ENCODE measurements at places on chromosomes 4 and X. TPM values are rescaled to one million over a fixed set of nuclear protein-coding genes. Genes with fewer than 3 reads are reported as not detected.

- H3K27me3 ChIP-seq, result no peaks in the 10 kb centered on the region
These were observed 35.5 kb downstream of the NWD2 start for GRCh38 chr4:37279894-37280592.

GRCh38 chrX:133959972-133960371 lies 25.4 kb downstream of the GPC3 start:
- peak overlapping the region; percentile 12 for H3K27ac ChIP-seq
- no peaks in the 10 kb centered on the region for H3K36me3 ChIP-seq
- H3K4me1 ChIP-seq, result peaks cover 5% of the 10 kb centered on the region
- peaks cover 31% of the 10 kb centered on the region for H3K27me3 ChIP-seq
- no peak overlapping the region for H3K4me3 ChIP-seq

Gene WAS
- total RNA-seq, result 81.4 TPM

DNA sequence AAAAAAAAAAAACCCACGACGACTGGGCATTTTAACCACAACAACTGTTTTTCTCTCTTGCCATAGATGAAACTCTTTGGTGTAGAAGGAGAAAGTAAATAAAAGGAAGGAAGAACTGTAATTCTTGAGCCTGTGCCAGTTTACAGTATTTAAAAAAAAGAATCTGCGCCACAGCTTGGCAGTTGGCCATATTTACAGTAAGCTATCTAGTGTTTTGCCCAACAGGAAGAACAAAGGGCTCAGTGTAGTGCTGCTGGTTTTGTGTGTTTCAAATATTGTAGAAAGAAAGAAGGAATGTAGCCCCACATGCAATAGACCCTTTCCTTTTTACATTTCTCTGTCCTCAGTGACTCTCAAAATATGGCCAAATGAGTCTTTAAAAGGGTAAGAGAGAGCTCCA lies 66.1 kb downstream of the NR3C2 start:
- no peak for DNase-seq
- H3K4me3 ChIP-seq, result peak overlapping the region; percentile 58
- peak overlapping the region; percentile 97 for H3K27ac ChIP-seq
- H3K4me1 ChIP-seq, result peaks cover 15% of the 10 kb centered on the region

GRCh38 chrX:74023203-74023602 lies 280.8 kb upstream of the ZCCHC13 start:
- H3K27ac ChIP-seq, result no peak overlapping the region
- H3K4me3 ChIP-seq, result no peak overlapping the region
- no peak for DNase-seq
- H3K4me1 ChIP-seq, result no peaks in the 10 kb centered on the region
- peaks cover 3% of the 10 kb centered on the region for H3K36me3 ChIP-seq

GRCh38 chr4:88537709-88538108 lies 14.1 kb upstream of the PYURF start:
- H3K4me1 ChIP-seq, result peaks cover 32% of the 10 kb centered on the region
- no peaks in the 10 kb centered on the region for H3K36me3 ChIP-seq
- no peak overlapping the region for H3K4me3 ChIP-seq
- no peak overlapping the region for H3K27ac ChIP-seq
- no peaks in the 10 kb centered on the region for H3K27me3 ChIP-seq

GRCh38 chr4:24932515-24933225 lies 19.8 kb upstream of the CCDC149 start:
- H3K27ac ChIP-seq, result no peak overlapping the region
- H3K36me3 ChIP-seq, result peaks cover 4% of the 10 kb centered on the region
- no peaks in the 10 kb centered on the region for H3K4me1 ChIP-seq
- H3K4me3 ChIP-seq, result no peak overlapping the region

- no peak overlapping the region for H3K27ac ChIP-seq
- H3K27me3 ChIP-seq, result peaks cover 10% of the 10 kb centered on the region
- no peaks in the 10 kb centered on the region for H3K36me3 ChIP-seq
- H3K4me3 ChIP-seq, result no peak overlapping the region
- DNase-seq, result no peak
These were observed 32.4 kb upstream of the TMLHE start for GRCh38 chrX:155645180-155645579.

GRCh38 chrX:69197690-69198089 lies 32.4 kb upstream of the PJA1 start:
- H3K27ac ChIP-seq, result no peak overlapping the region
- no peaks in the 10 kb centered on the region for H3K4me1 ChIP-seq
- peaks cover 23% of the 10 kb centered on the region for H3K27me3 ChIP-seq
- no peaks in the 10 kb centered on the region for H3K36me3 ChIP-seq
- H3K4me3 ChIP-seq, result no peak overlapping the region

Gene FAM114A1
- 0.48 TPM for total RNA-seq

DNA sequence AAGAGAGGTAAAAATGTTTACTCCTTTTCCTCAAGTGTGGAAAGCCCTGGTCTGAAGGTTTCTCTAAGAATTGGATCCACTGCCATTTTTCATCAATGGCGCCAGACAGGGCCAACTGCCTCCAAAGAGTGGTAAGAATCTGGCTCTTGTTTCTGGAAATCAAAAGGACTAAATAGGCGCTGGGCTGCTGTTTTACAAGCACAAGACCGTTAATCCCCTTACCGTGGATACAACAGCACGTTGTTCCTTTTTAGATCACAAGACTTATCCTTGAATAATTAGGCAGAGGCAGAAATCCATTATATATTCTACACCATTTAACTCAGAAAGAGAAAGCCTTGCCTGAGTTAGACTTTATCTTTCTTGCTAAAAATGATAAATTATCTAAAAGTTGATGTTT lies 10.6 kb downstream of the CLTRN start:
- H3K36me3 ChIP-seq, result no peaks in the 10 kb centered on the region
- no peak overlapping the region for H3K27ac ChIP-seq
- no peak overlapping the region for H3K4me3 ChIP-seq
- no peak for DNase-seq
- H3K4me1 ChIP-seq, result no peaks in the 10 kb centered on the region

DNA sequence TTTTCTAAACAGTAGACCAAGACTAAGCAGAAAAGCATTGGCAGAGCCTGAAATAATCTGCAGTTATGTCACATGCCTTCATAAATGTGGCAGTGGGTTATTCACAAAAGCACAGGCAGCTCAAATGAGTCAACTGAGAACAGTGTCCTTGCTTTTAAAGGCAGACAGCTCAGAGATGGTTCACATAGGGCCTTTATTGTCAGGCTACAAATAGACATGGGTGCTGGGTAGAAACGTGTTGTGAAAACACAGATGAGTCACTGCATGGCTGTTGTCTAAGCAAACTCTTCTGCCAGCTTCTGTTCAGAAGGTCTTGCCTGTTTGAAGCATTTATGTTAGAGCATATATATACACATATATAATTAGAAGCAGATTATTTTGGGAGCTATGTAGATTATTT lies 118.0 kb downstream of the SLC4A4 start:
- H3K4me3 ChIP-seq, result no peak overlapping the region
- no peak overlapping the region for H3K27ac ChIP-seq
- H3K27me3 ChIP-seq, result no peaks in the 10 kb centered on the region
- H3K36me3 ChIP-seq, result no peaks in the 10 kb centered on the region
- DNase-seq, result no peak

GRCh38 chr4:138805736-138806135 lies 209.8 kb upstream of the NOCT start:
- H3K27ac ChIP-seq, result no peak overlapping the region
- H3K4me1 ChIP-seq, result no peaks in the 10 kb centered on the region
- peaks cover 24% of the 10 kb centered on the region for H3K27me3 ChIP-seq
- DNase-seq, result no peak
- no peaks in the 10 kb centered on the region for H3K36me3 ChIP-seq
- H3K4me3 ChIP-seq, result no peak overlapping the region

GRCh38 chr4:3019145-3019846 lies 55.0 kb downstream of the HTT-AS start:
- no peak for DNase-seq
- peaks cover 17% of the 10 kb centered on the region for H3K27me3 ChIP-seq
- H3K4me3 ChIP-seq, result no peak overlapping the region
- no peak overlapping the region for H3K27ac ChIP-seq

Gene RAB40AL
- not detected for total RNA-seq

Measured in activated T-cell treated with anti-CD3 and anti-CD28 coated beads, Interleukin-2, amount 50 U/mL, for 72 hours (primary cell).